ENCODE measurements at places on chromosomes 12 and 14.

DNA sequence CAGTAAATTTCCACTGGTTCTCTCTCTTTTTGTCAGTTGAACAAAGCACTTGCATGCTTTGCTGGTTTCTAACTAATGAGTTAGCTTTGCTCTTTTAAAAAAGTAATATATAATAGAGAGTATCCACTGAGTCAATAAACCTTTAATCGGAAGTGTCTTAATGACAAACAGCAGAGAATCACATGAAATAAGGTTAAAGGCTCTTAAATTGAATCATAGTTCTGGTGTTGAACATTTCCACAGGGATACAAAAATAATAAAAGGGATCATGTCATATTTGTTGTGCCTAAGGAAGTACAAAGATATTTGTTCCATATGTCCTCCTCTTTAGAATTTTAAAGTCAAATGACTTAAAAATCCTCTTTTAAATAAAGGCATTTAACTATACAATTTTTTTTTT, 362.6 kb downstream of the LRIG3 start:
- DNase-seq: no peak

GRCh38 chr12:106343214-106343528, 14.4 kb upstream of the POLR3B start:
- DNase-seq: no peak

DNA sequence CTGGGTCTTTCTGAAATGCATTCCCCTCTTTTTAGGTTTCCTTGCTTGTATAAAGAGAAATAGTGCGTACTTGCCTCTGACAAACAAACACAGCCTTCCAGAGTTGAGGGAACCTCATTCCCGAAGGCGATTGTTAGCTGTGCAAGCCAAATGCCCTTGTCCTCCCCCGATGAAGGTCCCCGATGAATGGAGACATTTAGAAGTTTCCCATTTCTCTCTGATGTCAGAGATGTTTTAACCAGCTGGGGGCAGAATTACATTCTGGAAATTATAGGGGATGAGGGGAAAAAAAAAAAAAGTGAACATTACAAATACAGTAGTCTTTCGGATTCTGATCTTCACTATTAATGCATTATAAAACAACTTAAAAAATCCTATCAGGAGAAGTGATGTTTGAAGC, 366.8 kb downstream of the VRK1 start:
- no peak for DNase-seq

DNA sequence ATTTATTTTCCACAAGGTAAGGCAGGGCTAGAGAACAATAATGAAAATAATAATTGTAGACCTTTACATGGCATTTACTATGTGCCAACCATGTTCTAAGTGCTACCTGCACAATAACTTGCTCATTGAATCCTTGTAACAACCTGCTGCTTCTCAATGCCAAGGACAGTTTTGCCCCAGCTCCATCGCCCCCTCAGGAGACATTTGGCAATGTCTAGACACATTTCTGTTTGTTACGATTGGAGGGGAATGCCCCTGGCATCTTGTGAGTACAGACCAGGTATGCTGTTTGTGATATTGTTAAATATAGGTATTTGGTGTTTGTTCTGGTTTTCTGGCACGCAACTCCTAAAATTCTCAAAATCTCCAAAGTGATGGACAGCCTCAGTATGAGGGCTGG, 8.1 kb upstream of the ATXN2 start:
- no peak for DNase-seq

GRCh38 chr14:105275267-105275946, 25.4 kb downstream of the BRF1 start:
- DNase-seq: no peak

DNA sequence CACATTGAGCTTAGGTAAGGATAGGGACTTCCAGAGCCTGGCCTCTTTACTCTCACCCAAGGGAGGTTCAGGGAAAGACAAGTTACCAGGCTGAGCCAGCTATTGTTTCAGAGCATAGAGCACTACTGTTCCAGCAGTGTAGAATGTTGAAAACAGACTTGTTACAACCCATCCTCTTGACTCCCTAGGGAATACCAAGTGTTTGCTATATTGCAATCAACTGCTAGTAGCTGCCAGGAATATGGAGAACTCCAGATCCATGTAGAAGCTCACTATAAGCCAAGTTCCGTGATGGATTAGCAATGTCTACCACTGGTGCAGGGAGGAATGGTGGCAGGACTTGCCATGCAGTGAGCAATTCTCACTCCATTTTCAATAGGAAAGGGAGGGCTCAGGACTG, 199.8 kb upstream of the RBM19 start:
- no peak for DNase-seq

DNA sequence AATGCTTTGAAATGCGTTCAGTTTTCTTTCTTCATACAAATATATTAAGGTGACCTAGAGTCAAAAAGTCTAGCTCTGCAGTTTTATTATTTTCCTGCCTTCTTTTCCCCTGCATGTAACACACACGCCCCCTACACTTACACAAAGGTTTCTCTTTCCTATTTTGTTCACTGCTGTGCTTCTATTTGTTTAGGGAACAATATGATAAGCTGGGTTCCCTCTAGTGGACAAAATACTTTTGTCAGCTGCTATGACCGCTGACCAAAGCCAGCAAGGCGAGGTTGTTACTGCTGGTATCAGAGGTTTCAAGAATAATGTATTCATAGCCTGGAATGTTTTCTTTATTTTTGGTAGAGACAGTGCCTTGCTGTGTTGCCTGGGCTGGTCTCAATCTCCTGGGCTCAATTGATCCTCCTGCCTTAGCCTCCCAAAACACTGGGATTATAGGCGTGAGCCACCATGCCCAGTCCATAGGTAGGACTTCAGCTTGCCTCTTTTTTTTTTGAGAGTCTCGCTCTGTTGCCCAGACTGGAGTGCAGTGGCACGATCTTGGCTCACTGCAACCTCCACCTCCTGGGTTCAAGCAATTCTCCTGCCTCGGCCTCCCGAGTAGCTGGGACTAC, 33.4 kb downstream of the FNTB start:
- no peak for DNase-seq

DNA sequence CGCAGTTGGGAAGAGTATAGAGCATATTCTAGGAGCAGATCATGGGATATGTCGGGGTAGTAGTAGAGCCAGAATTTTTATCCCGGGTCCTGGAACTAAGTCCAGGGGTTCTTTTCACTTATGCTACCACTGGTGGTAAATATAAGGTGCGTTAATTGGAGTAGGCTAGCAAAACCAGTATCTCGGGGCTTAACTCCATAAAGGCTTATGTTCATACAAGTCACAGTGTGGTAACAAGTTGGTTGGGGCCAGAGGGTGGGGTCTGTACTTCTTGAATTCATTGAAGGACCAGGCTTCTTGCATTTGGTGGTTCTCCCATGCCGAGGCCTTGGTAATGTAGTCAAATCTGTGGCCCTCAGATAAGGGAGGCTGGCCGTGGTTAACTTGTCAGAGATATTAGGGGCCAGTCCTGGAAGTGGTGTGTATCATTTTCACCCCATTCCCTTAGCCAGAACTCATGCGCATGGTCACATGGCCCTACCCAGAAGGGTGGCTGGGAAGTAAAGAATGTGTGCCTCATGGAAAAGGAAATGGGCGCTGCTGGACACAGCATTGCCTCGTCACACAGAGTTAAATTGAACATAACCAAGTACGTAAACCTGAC, 1.5 kb upstream of the ZNF641 start:
- no peak for DNase-seq

GRCh38 chr12:117105902-117106301, 6.7 kb upstream of the TESC start:
- no peak for DNase-seq
